Chondrocyte (in vitro differentiated cells): ENCODE measurements at places on chromosomes 6 and 20. TPM values are rescaled to one million over a fixed set of nuclear protein-coding genes. Genes with fewer than 3 reads are reported as not detected.
A peak's percentile ranks its signal among the peaks of the same experiment; 100 is the strongest.

GRCh38 chr6:142329486-142330113 is 27.8 kb downstream of the ADGRG6 start:
- DNase-seq = no peak

DNA sequence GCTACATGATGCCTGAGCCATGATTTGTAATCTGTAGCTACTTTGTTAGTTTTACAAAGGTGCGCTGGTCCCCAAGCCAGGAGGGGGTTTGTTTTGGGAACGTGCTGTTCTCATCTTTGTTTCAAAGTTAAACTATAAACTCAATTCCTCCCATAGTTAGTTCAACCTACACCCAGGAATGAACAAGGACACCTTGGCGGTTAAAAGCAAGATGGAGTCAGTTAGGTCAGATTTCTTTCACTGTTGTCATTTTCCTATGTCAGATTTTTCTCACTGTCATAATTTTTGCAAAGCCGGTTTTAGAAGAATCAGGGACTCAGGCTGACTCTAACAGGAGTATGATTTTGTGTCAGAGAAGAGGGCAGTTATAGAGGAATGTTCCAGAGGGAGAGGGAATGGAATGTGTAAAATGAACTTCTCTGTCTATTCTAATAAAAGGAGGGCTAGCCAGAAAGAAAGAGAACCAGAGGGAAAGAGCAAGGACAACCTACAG is 2.3 kb upstream of the GMPR start:
- no peak for DNase-seq

The TMEM217 gene
- total RNA-seq = 1.8 to 4.5 TPM (median 4.0 TPM) in 3 replicates

- no peak for DNase-seq
These were observed 14.0 kb downstream of the DEFB110 start for GRCh38 chr6:50007819-50008218.

DNA sequence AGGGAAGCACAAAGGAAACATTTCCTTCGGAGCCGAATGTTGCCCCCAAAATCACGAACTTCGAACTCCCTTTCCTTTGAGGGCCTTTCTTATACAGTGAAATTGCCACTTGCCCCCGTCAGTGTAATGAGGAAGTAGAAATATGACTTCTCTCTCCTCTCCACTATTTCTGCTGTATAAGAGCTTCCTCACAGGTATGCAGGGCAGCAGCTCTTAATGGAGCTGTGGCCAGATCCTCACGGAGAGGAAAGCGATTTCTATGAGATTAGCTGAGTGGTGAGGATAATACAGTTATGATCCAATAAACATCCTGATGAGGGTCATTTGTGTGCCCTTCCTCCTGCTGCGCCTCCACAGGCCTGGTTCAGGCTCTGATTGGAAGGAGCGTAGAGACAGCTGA is 10.8 kb upstream of the CPNE5 start:
- DNase-seq = no peak

- DNase-seq = no peak
These were observed 463.8 kb downstream of the BMP2 start for GRCh38 chr20:7231303-7231702.

DNA sequence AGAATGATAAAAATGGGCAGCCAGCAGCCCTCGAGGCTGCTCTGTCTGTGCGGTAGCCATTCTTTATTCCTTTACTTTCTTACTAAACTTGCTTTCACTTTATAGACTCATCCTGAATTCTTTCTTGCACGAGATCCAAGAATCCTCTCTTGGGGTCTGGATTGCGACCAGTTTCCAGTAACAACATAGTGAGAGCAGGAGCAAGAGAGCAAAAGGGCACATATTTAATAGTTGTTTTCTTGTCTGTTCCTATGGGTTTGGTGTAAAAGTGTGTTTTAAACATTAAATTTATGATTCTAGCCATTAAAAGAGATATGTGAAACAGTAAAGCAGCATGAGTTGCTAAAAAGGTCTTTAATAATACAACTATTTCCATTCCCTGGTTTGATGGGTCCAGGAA is 78.8 kb upstream of the OPRM1 start:
- no peak for DNase-seq

DNA sequence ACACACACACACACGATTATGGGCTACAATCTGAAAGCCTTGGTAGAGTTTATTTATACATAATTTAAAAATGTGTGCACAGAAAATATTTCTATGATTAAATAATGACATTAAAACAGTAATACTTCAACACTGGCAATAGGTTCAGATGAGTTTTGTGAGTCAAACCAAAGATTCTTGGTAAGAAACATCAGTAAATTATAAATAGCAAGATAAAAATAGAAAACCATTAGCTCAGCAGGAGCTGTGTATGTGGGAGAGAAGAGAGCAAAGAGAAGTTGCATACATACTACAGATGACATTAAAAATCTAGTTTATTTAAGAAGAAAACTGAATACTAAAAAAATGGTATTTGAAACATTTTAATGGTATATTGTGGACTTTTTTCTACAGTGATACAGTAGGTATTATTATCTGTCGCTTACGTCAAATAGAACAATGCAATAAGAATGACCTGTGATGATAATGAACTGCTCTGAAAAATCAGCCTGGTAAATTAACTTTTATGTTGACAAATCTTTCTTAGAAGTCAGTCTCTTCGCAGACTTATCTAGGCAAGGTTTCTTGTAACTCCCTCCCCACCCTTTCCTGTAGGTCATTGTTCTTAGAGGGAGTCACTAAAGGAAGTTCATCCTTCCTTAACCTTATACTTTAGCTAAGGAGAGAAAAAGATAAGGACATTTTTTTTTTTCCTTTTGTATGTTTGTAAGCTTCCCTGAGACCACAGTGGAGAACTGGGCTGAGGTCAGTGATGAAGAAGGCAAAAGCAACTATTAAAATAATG is 149.3 kb downstream of the GJA1 start:
- no peak for DNase-seq

GRCh38 chr20:40144581-40144980 is 544.5 kb downstream of the MAFB start:
- no peak for DNase-seq

DNA sequence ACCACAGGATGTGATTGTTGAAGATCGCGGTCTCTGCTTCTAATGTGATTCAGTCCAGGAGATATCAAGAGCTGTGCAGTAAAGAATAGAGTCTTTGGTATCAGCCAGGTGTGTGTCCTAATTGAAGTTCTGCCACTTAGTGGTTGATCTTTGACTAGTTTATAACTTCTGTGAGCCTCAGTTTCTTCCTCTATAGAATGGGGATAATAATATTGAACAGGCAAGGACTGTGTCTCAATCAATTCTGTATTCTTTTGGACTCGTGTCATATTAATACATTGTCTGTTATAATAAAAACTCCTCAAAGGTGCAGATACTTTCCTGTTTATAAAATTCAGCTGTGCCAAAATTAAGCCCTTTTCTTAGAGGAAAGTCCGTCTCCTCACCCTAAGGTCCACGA is 23.1 kb upstream of the NCOA6 start:
- DNase-seq = no peak

- peak; percentile 65 for DNase-seq
These were observed 99.3 kb downstream of the PRND start for GRCh38 chr20:4820806-4821518.

GRCh38 chr6:43052842-43053544 is 658 bp downstream of the CUL7 start:
- no peak for DNase-seq

- DNase-seq = no peak
These were observed 206.2 kb downstream of the CDH4 start for GRCh38 chr20:61458146-61458746.

DNA sequence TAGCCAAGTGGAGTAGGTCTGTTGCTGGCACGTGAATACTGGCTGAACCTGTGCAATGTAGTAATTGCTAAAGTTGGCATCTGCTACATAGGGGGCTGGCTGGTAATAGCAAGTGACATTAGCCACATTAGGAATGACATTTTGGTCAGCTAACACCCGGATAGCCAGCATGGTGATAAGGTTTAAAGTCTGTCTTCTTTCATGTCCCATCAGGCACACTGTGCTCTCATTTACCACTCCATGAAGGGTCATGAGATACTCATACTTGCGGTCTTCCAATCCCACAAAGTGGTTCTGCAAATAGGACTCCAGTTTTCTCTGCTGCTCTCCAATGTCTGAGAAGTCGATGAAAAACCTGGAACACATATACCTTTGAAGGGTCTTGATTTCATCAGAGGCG is 2.8 kb downstream of the TENT5A start:
- no peak for DNase-seq
